Fibroblast of mammary gland (primary cell): ENCODE measurements at places on chromosomes 7 and 10.

DNA sequence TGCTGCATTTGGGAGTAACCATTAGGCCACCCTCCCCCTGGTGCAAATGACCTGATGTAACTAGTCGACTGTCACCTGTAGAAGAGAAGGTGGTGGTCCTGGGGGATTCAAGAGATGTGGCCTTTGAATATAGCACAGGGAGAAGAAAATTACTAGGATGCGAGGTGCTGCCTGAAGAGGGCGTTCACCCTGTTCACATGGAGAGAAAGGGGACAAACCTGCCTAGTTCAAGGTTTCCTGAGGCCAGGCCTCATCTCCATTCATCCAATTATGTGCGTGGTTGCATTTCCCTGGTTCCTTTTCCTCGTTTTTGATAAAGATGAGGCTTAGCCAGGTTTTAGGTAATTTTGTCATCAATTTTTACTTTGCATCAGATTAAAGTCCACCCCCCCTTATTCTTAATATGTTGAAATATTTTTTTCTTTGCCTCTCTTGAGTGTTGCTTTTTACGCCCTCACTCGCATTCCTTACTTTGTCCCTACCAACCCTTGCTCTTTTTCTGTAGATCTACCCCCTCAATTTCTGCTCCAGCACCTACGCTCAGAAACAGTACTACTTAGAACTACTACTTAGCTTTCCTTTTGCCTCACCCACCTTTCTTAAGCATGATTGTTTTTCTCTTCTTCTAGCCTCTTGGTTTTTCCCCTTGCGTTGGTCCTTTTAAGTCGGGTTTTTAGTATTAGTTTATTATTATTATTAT lies 13.7 kb downstream of the CLCN1 start:
- no peak for DNase-seq

- no peak for DNase-seq
These were observed 12.4 kb downstream of the MTURN start for GRCh38 chr7:30147223-30147622.

GRCh38 chr10:95382596-95382995 lies 91.8 kb upstream of the PDLIM1 start:
- DNase-seq: no peak

DNA sequence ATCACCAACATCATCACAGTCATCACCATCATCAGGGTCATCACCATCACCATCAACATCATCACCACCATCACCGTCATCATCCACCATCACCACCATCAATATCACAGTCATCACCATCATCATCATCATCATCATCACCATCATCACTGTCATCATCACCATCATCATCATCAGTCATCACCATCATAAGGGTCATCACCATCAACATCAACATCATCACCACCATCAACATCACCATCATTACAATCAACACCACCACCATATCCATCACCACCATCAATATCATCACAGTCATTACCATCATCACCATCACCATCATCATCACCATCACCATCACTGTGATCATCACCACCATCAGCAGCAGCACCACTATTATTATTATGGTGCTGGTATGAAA lies 218.9 kb downstream of the TNS3 start:
- no peak for DNase-seq

- DNase-seq: no peak
These were observed 301.6 kb downstream of the NRG3 start for GRCh38 chr10:82176587-82176986.

- DNase-seq: no peak
These were observed 26.0 kb upstream of the VAX1 start for GRCh38 chr10:117163954-117164548.

GRCh38 chr7:155947051-155947450 lies 134.8 kb upstream of the SHH start:
- peak; percentile 9 for DNase-seq

- no peak for DNase-seq
These were observed 3.2 kb downstream of the ZCWPW1 start for GRCh38 chr7:100425347-100425746.

DNA sequence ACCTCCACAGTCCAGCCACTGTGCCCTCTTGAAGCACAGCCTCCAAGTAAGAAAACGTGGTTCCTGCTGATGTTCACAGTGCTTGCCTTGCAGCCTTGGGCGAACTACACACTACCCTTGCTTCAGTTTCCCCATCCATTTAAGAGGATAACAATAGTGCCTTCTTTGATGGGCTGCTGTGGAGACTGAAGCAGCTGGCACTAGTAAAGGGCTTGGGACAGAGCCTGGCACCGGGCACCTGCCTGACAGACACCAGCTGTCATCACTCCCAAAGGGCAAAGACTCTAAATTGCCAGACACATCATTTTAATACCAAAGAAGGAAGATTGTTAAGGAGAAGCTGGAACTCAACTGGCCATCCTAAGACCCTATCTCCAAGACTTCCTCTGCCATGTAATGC lies 3.1 kb upstream of the C10orf90 start:
- no peak for DNase-seq

DNA sequence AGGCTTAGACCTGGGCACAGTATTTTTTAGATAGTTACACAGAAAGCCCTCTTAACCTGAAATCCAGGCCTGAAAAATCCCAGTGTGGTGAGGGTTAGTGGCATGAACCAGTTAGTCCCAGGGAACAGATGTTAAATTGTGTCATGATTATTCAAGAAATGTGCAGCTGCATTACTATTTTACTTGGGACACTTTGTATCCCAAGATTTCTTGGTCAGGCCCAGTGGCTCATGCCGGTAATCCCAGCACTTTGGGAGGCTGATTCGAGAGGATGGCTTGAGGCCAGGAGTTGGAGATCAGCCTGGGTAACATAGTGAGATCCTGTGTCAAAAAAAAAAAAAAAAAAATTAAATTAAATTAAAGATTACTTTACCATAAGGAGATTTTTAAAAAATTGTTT lies 36.0 kb upstream of the OTUD1 start:
- DNase-seq: no peak

DNA sequence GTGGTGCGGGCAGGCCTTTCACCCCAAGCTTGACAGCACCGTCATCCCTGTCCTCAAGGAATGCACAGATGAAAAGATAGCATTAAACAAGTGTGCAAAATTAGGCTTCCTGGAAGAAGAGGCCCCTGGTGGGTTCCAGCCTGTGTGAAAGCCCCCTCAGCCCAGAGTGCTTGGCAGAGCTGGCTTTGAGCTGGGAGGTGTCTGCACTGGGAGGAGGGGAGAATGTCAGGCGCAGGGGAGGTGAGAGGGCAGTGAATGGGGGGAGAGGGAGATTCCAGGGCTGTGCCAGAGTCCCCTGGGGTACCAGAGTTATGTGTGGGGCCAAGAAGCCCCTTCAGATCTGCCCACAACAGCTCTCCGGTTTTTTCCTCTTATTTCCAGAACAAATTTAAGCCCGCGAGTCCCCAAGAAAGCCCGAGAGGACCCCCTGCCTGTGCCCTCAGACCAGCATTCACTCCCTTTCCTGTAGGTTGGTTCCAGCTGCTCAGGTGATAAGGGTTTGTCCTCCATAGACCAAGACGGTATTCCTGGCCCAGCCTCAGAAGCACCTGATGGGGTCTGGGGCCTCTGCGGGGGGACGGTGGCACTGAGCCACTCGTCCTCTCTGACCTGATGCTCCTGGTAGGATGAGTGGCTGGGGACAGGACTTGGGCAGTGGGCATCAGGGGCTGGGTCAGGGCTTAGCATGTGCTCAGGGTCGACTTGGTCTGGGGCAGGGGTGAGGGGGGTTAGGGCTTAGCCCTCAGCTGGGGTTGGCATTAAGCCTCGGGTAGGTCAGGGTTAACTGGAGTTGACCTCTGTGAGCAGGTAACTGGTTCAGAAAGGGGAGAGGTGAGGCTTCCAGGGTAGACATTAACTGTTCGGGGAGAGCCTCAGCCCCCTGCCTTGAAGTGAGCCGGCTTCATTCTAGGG lies 43.4 kb downstream of the ADCYAP1R1 start:
- no peak for DNase-seq

GRCh38 chr7:14834456-14834855 lies 68.1 kb downstream of the DGKB start:
- DNase-seq: peak; percentile 71

GRCh38 chr7:69613846-69614245 lies 15.6 kb downstream of the AUTS2 start:
- no peak for DNase-seq

DNA sequence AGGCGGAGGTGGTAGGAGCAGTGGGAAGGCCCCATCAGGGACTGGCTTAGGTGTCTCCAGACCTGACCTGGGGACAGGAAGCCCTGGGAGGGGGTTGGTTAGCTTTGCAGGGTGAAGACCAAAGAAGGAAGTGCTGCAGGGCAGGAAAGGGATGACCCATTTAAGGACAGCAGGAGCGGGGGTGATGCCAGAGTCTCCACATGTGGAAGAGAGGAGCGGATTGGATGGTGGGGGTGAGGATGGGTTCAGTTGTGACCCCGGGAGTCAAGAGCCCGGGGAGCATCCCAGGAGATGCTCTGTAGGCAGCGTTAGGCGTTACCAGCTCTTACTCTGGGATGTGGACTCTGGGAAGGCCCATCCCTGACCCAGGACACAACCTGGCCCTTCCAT lies 3.1 kb upstream of the LDB3 start:
- DNase-seq: no peak

DNA sequence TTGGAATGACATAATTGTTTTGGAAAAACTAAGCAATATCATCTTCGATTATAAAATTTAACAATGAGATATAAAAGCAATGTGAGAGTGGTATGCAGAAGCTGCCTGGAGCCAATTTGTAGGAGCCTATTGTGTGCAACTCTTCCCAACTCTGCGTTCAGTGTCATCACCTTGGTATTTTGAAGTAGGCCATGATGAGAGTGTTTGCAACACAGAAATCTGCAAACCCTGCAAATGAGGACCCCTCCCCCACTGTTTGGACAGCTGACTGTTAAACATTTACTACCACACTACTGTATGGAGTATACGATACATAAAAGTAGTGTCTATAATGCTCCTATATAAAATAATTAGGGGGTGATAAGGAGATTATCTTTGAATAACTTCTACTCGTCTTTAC lies 531.3 kb downstream of the ATRNL1 start:
- no peak for DNase-seq

- DNase-seq: no peak
These were observed 172.3 kb upstream of the PPP2R2D start for GRCh38 chr10:131728286-131729228.

GRCh38 chr7:110835849-110836248 lies 255.1 kb upstream of the LRRN3 start:
- no peak for DNase-seq

DNA sequence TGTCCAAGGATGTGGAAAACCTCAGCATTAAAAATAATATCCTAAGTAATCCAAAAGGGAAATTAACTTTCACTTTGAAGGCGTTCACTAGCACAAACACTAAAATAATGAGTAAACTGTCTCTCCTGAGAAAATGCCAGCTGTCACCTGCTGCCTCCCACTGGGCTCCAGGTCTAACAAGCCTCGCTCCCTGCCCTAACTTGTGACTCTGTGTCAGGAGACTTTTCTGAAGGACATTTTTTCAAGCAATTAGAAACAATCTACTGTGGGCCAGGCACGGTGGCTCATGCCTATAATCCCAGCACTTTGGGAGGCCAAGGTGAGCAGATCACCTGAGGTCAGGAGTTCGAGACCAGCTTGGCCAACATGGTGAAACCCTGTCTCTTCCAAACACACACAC lies 72.8 kb upstream of the GLCCI1 start:
- no peak for DNase-seq

- no peak for DNase-seq
These were observed 166.0 kb upstream of the TCF7L2 start for GRCh38 chr10:112784022-112784461.

- DNase-seq: no peak
These were observed 135.9 kb upstream of the CCDC6 start for GRCh38 chr10:60042262-60042661.

- no peak for DNase-seq
These were observed 50.5 kb downstream of the FZD1 start for GRCh38 chr7:91314591-91315323.

DNA sequence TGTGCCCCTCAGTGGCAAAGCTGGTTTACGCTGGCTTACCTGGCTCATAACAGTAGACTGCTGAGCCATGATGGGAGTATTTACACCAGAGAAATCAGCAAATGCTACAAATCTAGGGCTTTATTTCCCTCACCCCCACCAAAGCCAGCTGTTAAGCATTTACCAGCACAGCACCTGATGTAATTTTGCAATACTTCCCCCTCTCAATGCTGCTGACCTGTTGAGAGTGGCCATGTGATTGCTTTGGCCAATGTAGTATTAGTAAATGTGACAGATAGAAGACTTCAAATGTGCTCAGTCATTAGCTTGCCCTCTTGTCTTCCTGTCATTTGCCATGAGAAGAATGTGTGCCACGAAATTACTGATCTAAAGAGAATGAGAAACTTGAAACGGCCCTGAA lies 46.6 kb downstream of the HERPUD2 start:
- no peak for DNase-seq

GRCh38 chr10:114412907-114413797 lies 8.8 kb upstream of the AFAP1L2 start:
- peak; percentile 78 for DNase-seq

- peak; percentile 91 for DNase-seq
These were observed 34.4 kb upstream of the AGR3 start for GRCh38 chr7:16916105-16916639.

DNA sequence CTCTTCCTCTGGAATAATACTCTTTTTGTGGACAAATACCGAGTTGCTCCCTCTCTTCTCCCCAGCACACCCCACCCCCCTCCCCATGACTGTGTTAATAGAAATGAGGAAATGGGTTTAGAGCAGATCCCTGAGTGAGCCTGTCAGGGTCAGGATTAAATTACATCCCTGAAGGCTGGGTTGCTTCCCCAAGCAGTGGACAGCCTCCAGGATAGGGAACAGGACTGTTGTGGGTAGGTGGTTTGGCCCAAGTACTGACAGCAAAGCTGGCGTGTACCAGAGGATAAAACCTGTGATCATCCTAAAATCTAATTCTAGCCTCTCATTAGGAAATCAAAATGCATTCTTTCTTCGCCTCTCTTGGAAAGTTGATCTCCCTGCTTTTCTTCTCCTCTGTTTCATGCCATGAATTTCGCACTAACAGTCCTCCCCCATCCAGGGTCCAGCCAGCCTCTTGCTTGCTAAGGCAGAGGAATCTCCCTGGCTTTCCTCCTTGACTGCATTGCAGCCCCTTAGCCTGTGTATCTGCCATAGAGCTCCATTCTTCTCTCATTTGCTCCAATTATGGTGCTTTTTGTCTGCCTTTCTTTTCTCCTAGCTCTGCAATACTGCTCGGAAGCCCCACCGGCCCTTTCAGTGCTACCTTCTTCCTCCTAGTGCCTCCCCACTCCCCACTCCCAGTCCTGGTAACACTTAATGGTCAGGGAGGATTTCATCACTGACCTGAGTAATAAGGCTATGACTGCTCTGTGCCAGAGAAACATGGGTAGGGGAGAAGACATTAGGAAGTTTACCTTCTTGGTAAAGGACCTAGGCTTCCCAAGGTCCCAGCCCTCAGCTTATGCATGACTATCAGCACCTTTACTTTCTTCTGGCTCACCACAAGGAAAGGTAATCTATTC lies 8.4 kb downstream of the LRRC4 start:
- DNase-seq: peak; percentile 78

- no peak for DNase-seq
These were observed 120.1 kb upstream of the PRR15 start for GRCh38 chr7:29443552-29443951.
